ENCODE measurements at places on chromosomes 2 and 18.

DNA sequence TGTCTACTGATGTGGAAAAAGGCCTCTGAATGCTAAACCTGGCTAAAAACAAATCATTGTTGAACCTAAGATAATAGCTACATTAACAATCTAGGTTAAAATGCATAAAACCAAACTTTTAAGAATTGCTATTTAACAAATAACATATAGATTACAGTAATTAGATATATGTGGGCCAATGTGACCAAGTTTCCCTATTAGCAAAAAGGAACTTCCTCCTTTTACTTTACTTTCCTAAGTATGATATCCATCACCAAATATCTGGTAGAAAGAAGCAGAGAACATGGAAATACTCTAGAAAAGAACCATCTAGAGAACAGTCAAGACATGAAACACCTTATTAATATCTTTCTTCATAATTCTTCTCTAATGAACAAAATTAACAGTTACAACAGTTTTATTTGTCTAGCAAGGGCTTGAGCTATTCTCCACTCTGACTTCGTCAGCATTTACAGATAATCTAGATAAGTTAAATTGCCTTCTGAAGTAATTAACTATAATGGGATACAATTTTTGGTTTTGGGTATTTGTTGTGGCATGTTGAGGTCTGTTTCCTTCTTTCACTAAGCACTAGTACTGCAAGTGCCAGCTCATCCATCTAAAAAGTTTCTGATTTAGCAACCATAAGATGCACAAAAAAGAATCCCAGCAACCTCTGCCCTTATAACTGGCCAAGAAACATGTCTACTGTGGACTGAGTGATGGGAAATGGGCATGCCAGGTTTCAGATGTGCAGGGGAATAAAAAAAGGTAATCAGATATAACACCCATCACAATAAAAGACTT lies 53.3 kb downstream of the MEMO1 start:
- DNase-seq: no peak

GRCh38 chr2:45637440-45637839 lies 14.0 kb upstream of the PRKCE start:
- peak; percentile 56 for DNase-seq

DNA sequence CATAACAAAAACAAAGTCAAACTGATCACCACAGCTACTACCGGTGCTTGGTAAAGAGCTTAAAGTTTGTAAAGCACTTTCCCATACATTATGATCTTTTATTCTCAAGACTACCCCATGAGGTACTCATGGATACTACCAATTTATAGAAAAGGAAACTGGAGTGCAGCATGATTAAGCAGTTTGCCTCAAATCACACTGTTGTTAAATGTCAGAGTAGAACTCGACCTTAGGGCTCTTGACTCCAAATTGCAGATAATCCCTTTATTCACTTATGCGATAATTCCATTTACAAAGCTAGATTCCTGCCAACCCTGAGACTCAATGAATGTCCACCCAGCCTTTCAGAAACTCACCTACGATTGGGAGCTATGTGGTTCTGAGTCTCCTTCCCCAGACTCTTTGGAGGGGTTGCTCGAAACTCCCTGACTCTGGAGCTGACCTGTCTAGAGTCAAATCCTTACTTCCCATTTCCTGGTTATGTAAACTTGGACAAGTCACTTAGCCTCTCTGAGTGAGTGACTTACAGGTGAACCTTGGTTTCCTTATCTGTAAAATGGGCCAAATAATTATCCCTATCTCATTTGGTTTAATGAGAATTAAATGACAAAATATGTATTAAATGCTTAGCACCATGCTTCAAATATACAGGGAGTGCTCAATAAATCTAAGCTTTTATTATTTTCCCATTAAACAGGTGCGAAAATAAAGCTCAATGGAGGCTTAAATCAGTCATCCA lies 47.4 kb downstream of the PSD4 start:
- no peak for DNase-seq

GRCh38 chr2:110157153-110157793 lies 41.7 kb upstream of the MALL start:
- peak; percentile 89 for DNase-seq

DNA sequence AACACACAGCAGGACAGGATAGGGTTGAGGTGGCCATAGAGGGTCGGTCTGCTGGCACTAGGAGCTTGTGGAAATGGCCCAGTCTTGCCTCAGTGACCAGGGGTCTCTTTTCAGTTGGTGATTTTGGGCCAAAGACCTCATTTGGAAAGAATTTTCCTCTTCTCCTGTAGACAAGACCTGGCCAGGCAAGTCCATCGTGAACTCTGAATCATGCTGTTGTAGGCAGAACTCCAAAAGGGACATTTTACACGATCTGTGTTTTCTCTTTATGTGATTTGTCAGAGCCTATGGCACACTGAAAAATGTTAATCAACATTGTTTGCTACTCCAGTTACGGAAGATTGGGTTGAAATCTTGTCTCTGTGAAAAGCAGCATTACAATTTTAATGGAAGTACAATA lies 126.1 kb upstream of the PXDN start:
- DNase-seq: no peak

GRCh38 chr2:241105641-241106040 lies 3.6 kb upstream of the MTERF4 start:
- DNase-seq: no peak

- peak; percentile 33 for DNase-seq
Measured at GRCh38 chr2:65537651-65538385, 105.4 kb upstream of the SPRED2 start.

DNA sequence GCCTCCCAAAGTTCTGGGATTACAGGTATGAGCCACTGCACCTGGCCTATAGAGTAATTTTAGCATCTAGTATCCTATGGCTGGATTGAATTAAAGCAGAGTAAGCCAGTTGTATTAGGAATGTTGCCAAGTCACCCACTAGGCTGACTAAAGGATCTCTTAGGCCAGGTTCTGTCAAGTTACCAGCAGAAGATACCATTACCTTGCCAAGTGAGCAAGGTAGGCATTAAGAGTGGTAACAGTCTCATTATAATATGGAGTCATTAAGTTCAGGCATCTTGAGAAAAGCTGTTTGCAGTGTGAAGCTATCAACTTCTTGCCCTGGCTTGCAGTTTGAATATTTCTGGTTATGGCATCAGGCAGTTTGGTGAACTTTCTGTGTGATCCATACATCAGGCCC lies 37.0 kb upstream of the MTCL1 start:
- peak; percentile 15 for DNase-seq

GRCh38 chr2:51068237-51068636 lies 36.3 kb upstream of the NRXN1 start:
- DNase-seq: no peak

- no peak for DNase-seq
Measured at GRCh38 chr2:219525533-219526232, 11.4 kb downstream of the ASIC4 start.

- no peak for DNase-seq
Measured at GRCh38 chr2:221518201-221518934, 53.7 kb downstream of the EPHA4 start.

DNA sequence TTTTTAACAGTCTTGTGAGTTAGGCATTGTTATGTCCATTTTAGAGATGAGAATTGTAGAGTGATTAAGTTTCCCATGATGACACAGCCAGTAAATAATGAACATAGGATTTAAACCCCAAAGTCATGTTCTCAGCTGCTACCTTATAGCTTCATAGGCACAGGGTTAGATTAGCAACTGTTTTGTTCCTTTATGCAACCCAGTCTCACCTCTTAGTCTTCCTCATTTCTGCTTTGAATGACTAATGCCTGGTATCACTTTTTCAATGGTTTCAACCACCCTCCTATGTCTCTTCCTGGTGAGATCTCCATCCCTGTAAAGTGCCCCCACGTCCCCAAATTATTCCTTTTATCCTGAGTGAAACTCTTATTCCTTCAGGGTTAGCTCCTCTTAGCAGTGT lies 44.3 kb downstream of the MFSD6 start:
- no peak for DNase-seq

DNA sequence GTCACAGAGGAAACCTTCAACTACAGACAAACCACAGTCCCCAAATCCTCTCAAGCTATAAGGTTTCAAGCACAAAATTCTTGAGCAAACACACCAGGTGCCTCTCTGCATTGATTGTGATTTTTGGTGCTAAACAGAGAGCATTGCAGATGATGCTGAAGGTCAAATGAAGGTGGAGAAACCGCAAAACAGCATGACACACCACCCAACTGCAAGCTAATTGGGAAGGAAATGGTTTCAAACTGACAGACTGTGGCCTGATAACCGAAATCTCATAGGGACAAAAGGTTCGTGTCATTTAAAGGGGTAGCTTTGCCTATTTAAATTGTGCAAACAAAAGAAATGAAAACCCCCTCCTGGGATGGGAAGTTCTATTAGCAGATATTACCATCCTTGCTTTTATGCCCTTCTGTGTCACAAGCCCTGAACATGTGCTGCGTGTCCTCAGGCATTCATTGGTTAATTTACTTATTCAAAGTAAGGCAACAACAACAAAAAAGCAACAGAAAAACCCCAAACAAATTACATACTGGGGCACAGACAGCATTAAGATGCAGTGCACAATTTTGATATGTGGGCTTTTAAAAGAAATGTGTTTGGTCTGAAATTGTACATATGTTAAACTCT lies 154.9 kb downstream of the AQP4 start:
- no peak for DNase-seq

DNA sequence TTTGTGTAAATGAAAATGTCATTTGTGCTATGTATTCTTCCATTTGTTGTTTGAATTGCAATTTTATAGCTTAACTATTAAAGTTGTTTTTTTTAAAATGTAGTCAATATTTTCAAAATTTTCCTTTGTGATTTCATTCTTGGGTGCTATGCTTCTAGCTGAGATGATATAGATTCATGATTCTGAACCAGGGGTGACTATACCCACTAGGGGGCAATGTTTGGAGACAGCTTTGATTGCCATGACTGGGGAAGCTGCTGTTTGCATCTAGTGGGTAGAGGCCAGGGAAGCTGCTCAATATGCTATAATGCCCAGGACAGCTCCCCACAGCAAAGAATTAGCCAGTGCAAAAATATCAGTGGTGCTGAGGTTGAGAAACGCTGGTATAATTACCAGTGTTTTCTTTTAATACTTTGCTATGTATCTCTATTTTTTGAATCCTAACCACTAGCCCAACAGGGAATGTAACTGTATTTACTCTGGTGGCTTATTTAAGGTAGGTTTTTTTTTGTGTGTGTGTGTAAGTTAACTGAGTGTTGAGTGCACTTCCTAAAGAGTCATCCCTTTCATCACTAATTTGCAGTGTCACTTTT lies 99.7 kb downstream of the MEP1B start:
- DNase-seq: peak; percentile 86

GRCh38 chr2:219736209-219736608 lies 108.8 kb downstream of the SLC4A3 start:
- peak; percentile 86 for DNase-seq

GRCh38 chr2:126703311-126703710 lies 47.4 kb downstream of the GYPC start:
- no peak for DNase-seq

- no peak for DNase-seq
Measured at GRCh38 chr2:68932402-68932801, 20.3 kb downstream of the GKN2 start.

DNA sequence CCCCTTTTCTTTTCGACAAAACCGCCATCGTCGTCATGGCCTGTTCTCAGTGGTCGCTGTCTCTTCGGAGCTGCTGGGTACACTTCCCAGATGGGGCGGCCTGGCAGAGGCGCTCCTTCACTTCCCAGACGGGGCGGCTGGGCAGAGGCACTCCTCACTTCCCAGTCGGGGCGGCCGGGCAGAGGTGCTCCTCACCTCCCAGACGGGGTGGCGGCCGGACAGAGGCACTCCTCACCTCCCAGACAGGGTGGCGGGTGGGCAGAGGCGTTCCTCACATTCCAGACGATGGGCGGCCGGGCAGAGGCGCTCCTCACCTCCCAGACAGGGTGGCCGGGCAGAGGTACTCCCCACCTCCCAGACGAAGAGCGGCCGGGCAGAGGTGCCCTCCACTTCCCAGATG lies 138.9 kb downstream of the DTNB start:
- no peak for DNase-seq

- no peak for DNase-seq
Measured at GRCh38 chr2:160741271-160741670, 247.7 kb upstream of the RBMS1 start.

GRCh38 chr2:224210286-224211180 lies 171.4 kb upstream of the SERPINE2 start:
- DNase-seq: no peak
